ENCODE measurements at places on chromosomes 3 and 15.

DNA sequence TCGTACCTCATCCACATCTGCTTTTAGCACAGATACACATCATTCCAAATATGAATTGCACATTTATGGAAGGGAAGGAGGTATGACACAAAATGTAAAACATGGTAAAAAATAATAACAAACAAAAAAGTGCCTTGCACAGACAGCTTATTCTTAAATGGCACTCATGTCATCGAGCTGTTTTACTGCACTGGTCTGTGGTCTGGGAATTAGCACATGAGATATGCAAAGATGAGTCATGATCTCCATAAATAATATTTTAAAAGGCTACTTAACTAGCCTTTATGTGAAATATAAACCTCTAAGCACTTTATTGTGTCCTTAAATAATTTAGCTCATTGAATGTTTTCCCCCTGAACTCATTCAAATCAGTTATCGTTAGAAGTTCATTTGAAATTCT is 142.2 kb upstream of the ZNF385D start:
- no peak for DNase-seq

DNA sequence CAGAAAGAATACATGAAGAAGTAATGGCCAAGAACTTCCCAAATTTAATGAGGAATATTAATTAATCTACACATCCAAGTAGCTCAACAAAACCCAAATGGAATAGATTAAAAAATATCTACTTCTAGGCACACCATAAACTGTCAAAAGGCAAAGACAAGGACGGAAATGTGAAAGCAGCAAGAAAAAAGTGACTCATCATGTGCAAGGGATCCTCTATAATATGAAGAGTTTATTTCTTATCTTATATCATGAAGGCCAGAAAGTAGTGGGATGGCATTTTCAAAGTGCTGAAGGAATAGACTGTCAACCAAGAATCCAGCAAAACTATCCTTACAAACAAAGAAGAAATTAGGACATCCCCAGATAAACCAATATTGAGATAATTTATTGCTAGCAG is 73.9 kb upstream of the PRICKLE2 start:
- DNase-seq, result no peak

DNA sequence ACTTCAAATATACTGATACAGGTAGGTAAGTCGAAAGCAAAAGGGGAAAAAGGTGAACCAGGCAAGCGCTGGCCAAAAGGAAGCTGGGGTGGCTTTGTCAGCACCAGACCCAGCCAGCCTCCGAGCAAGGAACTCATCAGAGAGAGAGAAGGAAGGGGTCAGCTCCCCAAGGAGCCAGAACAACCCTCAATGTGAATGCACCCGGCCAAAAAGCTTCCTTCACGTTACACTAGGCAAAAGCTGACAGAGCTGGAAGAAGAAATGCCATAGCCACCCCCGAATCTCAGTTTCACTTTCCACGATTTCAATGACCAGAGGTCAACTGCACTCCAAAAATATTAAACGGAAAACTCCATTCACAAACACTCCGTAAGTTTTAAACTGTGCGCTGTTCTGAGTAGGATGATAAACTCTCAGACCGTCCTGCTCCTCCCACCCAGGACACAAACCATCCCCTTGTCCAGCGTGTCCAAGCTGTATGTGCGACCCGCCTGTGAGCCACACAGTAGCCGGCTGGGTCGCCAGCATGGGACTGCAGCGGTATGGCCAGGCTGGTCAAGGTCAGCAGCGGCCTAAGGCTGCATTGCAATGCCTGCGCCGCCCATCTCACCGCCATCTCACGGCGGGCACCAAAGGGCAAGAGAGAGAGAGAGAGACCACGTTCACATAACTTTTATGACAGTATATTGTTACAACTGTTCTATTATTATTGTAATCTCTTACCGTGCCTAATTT is 29.7 kb downstream of the CYFIP1 start:
- DNase-seq, result peak; percentile 60

DNA sequence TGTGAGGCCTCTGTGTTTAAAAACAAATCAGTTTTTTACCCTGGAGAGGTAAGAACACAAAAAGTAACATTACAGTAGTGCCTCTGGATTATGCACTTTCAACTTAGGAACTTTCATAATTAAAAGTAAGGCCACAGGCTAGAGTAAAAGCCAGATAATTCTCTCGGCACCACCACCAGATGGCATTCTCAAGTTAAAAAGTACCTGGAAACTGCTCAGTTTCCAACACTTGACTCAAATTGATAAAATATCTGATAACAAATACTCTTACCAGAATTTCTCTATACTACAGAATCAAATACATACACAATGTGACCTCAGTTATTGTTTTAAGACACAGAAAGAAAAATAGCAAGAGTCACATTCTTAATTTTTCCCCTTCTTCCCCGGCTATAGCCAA is 19.9 kb downstream of the SPICE1 start:
- no peak for DNase-seq

GRCh38 chr3:48997102-48997635 is 7.1 kb downstream of the P4HTM start:
- DNase-seq, result no peak

DNA sequence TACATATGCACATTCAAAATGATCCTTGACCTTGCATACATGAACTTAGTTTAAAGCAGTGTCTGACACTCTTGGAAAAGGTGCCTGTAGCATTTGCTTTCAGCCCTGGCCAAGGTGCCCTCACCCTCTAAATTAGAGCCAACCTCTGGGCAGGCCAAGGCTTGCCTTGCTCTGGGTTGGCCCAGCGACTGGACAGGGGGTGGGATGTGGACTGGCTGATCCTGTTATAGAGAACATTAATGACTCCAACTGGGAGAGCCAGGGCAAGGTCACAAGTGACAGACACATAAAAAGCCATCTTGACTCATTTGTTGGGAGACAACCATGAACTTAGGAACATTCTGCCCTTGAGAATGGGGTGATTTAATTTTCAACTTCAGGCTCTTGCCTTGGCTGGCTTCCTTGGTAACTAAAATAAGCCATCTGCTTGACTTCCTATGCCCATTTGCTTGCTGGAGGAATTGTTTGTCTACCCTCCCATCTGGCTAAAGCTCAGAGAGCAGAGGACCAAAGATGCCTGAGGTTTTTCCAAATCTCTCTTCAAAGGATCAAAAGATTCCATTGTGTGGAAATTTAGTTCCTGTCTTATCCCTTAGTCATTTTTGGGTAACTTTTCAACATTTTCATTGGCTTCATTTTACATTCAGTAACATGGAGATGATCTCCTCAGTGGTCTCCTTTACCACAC is 403.7 kb downstream of the SOX2 start:
- no peak for DNase-seq

DNA sequence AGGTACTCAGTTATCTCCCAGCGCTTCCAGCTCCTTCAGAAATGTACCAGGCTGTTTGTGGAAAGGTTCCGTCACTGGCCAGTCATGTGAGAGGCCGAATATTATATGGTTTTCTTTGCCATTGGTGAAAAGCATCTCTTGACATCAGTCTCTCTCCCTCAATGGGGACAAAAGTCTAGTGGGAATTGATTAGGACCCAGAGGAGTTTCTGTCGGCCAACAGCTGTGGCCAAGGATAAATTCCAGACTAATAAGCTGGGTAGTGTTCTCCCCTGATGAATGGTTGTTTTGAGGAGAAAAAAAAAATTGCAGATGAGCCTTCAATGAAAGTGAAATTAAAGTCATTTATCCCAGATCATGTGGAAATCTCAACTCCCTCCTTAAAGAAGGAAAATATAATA is 404.7 kb upstream of the THRB start:
- DNase-seq, result no peak

GRCh38 chr15:55253580-55253979 is 36.0 kb downstream of the RAB27A start:
- no peak for DNase-seq

DNA sequence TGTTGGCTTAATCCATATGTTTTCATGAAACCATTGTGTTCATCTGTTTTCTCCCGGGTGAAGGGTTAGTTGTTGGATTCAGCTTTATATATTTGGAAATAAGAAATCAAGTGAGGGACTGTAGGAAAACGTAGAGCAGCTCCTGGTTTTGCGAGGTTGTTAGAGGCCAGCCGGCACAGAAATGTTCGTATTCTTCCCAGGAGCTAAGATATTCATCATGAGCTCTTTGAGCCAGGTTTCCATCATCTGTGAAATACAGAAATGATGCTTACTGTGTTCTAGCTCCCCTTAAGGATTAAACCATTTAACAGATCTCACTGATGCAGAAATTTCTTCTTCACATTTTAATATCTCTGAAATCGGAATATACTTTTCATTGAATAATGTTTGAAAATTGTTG is 235.5 kb downstream of the PTPRG start:
- DNase-seq, result no peak

DNA sequence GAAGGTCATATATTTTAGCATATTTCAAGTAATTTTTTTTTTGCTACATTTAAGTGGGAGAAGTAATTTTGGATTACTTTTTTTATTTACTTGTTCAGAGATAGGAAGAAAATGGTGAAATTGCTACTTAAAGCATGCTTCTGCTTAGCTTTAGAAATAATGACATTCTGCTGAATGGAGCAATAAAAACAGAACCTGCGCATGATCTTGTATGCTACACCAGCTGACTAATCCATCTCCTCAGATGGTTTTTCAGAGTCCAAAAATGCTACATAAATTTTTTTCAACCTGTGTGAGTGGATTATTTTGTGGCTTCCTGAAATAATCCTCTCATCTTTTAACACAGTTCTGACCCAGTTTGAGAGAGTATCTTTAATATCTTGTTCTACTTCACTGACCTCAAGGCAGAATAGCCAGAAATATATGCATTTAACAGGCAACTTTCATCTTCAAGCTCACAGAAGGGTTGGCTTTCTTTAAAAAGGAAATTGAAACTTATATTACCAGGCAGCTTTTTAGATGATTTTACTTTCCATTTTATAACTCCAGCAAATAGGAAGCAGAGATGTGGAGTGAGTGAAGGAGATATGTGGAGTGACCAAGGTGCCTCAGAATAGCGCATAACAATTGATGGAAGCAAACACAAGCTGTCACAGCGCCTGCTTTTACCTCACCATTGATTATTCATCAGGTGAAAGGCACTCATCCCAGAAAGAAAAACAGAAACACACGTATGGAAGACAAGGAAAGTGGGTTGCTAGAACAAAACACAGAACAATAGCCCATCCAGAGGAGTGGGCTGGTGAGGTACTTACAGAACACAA is 136.6 kb downstream of the TGFBR2 start:
- DNase-seq, result no peak

DNA sequence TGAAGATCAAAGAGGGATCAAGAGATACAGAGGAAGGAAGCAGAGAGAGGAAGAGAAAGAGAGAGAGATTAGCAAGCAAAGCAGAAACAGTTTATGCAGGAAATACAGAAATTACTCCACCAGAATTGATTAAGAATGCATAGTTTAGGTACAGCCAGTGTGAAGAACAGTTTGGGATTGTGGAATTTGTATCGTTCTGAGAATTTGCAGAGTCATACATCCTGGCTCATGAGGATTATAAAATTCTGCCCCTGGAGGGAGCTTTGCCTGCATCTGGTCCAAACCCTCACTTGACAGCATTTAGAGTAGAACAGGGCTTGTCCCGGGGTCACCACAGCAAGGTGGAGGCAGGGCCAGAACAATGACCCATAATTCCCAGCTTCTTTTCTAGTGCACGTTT is 44.1 kb downstream of the MASP1 start:
- DNase-seq, result no peak

DNA sequence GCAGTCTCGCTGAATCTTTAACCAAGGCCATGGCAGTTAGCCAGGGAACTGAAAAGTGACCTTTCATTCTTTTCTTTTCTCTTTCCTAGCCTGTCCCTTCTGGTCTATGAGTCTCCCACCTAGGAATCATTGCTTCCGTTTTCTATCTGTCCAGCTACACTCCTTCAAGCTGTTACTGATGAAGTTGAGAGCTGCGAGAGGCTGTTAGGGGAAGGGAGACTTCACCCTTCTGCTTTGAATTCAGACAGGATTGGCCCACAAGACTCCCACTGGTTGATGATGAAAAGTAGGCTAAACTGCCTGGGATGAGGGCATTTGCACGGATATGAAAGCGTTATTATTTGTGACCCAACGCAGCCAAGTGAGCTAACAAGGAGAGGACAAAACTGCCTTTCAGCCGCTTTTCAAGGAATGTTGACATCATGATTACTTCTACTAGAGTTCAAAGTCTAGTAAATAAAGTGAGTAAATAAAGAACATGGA is 30.2 kb downstream of the EIF4E3 start:
- no peak for DNase-seq

Measured in hepatic stellate cell (primary cell).